ENCODE measurements at places on chromosomes 1 and 21.

GRCh38 chr21:45550522-45551210 is 8.4 kb upstream of the SLC19A1 start:
- DNase-seq = no peak

GRCh38 chr21:27536319-27536718 is 569.4 kb upstream of the ADAMTS5 start:
- DNase-seq = no peak

DNA sequence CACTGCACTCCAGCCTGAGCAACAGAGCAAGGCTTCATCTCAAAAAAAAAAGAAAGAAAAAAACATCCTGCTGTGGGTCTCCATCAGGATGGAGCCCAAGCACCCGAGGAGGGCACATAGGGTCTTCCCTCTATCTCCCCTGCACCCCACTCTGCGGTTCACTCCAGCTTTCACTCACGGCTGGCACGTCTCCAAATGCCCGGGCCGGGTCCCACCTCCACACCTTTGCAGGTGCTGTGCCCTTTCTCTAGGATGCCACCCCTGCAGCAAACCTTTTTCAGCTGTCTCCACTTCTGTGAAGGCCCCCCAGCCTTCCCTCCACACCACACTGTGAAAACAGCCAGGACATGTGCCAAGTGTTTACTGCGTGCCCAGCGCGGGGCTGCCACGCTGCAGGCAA is 22.4 kb upstream of the DDOST start:
- no peak for DNase-seq

DNA sequence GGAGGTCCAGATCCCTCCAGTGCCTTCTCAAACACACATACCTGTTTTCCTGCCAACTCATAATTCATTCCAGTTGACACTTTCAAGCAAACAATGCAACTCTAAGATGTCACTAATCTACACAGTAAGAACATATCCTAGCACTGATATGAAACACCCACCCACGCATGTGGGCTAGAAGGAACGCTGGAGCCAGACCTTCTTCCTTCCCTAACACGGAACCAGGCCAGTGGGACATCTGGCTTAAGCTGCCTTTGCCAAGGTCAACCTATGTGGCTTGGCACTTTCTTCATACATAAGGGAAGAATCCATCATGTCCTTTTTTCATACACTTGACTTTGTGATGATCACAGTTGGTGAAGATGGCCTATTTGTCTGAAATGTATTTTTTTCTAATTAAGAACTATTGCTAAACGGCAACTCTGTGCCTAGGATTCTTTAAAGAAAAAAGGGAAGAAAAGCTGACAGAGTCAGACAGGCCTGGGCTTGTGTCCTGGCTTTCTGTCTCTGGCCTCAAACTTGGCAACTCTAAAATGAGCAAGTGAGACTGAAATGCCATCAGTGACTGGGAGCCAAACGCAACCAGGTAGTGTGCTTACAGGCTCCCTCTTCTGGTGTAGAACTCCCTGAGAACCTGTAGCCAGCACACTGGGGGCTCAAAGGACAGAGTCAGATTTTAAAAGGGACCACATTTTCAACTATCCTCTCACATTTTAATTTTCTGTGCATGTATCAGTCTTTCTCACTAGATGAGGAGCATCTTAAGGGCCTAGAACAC is 92.6 kb upstream of the BEND5 start:
- no peak for DNase-seq

GRCh38 chr1:58884706-58885661 is 101.1 kb upstream of the JUN start:
- DNase-seq = peak; percentile 91
